B cell (primary cell): ENCODE measurements at places on chromosomes 6 and 20. TPM values are rescaled to one million over a fixed set of nuclear protein-coding genes. Genes with fewer than 3 reads are reported as not detected.

- H3K27ac ChIP-seq: no peak overlapping the region
- H3K4me3 ChIP-seq: no peak overlapping the region
- H3K27me3 ChIP-seq: no peaks in the 10 kb centered on the region
These were observed 44.6 kb downstream of the TOX2 start for GRCh38 chr20:43959079-43959919.

DNA sequence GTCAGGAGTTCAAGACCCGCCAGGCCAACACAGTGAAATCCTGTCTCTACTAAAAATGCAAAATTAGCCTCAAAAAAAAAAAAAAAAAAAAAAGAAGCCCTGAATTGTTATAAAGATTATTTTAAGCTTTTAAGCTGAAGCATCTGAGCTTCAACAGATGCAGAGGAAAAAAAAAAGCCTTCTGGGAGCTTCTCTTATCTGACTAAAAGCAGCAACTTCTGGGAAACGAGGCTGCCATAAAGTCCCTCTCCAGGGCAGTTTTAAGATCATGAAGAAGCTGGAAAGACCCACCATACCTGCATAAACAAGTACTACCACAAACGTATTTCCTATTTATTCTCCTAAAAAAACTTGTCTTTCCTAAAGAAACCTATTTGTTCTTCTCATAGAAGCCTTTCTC, 3.6 kb downstream of the SERINC3 start:
- no peak overlapping the region for H3K27ac ChIP-seq
- peaks cover 18% of the 10 kb centered on the region for H3K4me1 ChIP-seq
- H3K4me3 ChIP-seq: no peak overlapping the region
- peaks cover 11% of the 10 kb centered on the region for H3K36me3 ChIP-seq
- H3K27me3 ChIP-seq: no peaks in the 10 kb centered on the region

- no peaks in the 10 kb centered on the region for H3K27me3 ChIP-seq
- no peak for DNase-seq
- no peak overlapping the region for H3K4me3 ChIP-seq
- H3K36me3 ChIP-seq: no peaks in the 10 kb centered on the region
- no peaks in the 10 kb centered on the region for H3K4me1 ChIP-seq
These were observed 63.2 kb upstream of the SYNDIG1 start for GRCh38 chr20:24406251-24406650.

- peaks cover 4% of the 10 kb centered on the region for H3K4me1 ChIP-seq
- H3K27me3 ChIP-seq: peaks cover 2% of the 10 kb centered on the region
- no peak for DNase-seq
- H3K36me3 ChIP-seq: no peaks in the 10 kb centered on the region
- H3K27ac ChIP-seq: no peak overlapping the region
These were observed 69.1 kb upstream of the BTN3A2 start for GRCh38 chr6:26295691-26296555.

GRCh38 chr6:160005861-160006540, 37.1 kb downstream of the IGF2R start:
- H3K27ac ChIP-seq: no peak overlapping the region
- H3K4me1 ChIP-seq: no peaks in the 10 kb centered on the region
- H3K27me3 ChIP-seq: no peaks in the 10 kb centered on the region
- DNase-seq: no peak

DNA sequence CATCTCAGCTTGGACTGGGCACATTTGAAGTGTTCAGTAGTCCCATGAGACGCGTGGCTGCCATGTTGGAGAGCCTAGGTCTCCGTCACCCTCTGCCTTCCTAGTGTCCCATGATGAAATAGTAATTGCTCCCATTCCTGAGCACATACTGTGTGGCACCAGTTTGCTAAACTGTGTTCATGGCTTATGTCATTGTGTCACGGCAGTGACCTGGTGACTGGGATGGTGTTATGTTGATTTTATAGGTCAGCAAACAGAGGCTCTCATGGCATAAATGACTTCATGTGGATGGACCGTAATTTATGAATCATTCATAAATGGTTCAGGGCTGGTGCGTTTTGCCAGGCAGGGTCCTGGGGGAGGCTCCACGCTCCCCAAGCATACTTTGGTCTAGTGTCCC, 3.8 kb downstream of the BCAS4 start:
- H3K27ac ChIP-seq: peak overlapping the region; percentile 83
- H3K4me3 ChIP-seq: no peak overlapping the region
- H3K27me3 ChIP-seq: no peaks in the 10 kb centered on the region
- DNase-seq: no peak
- H3K36me3 ChIP-seq: peaks cover 11% of the 10 kb centered on the region
- H3K4me1 ChIP-seq: peaks cover 46% of the 10 kb centered on the region

- no peak for DNase-seq
- H3K27me3 ChIP-seq: peaks cover 8% of the 10 kb centered on the region
- H3K27ac ChIP-seq: no peak overlapping the region
- H3K36me3 ChIP-seq: no peaks in the 10 kb centered on the region
- H3K4me1 ChIP-seq: no peaks in the 10 kb centered on the region
These were observed 98.8 kb downstream of the SASH1 start for GRCh38 chr6:148441454-148441911.

GRCh38 chr6:3405182-3405518, 51.7 kb downstream of the SLC22A23 start:
- no peak overlapping the region for H3K27ac ChIP-seq
- H3K4me1 ChIP-seq: peaks cover 5% of the 10 kb centered on the region
- H3K4me3 ChIP-seq: no peak overlapping the region

DNA sequence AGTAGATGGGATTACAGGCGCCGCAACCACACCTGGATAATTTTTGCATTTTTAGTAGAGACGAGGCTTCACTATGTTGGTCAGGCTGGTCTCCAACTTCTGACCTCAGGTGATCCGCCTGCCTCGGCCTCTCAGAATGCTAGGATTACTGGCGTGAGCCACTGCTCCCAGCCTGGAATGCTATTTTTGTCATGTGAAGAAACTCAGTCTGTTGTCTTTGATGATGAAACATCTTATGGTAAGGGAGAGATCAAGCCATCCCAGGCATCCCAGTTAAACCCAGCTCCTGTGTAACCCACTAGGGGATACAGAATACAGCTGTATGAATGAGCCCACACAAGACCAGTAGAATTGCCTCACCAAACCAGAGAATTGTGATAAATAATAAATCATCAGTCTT, 83.6 kb upstream of the RBM24 start:
- no peaks in the 10 kb centered on the region for H3K4me1 ChIP-seq
- H3K36me3 ChIP-seq: no peaks in the 10 kb centered on the region
- DNase-seq: no peak
- H3K4me3 ChIP-seq: no peak overlapping the region
- H3K27ac ChIP-seq: no peak overlapping the region

- peaks cover 4% of the 10 kb centered on the region for H3K4me1 ChIP-seq
- DNase-seq: no peak
- H3K36me3 ChIP-seq: peaks cover 5% of the 10 kb centered on the region
- H3K27ac ChIP-seq: no peak overlapping the region
- H3K4me3 ChIP-seq: no peak overlapping the region
- no peaks in the 10 kb centered on the region for H3K27me3 ChIP-seq
These were observed 83.2 kb downstream of the SHLD1 start for GRCh38 chr20:5833309-5833941.

MCCD1 gene
- total RNA-seq: not detected in 2 replicates

TBX18 gene
- total RNA-seq: not detected in 2 replicates

DNAH8 gene
- total RNA-seq: 1.0 and 1.1 TPM in 2 replicates

MRPL18 gene
- 27.5 and 32.1 TPM in 2 replicates for total RNA-seq

RBM39 gene
- total RNA-seq: 689 and 698 TPM in 2 replicates

FKBP5 gene
- total RNA-seq: 7.4 and 8.1 TPM in 2 replicates

SEMG2 gene
- total RNA-seq: not detected in 2 replicates

SLC22A16 gene
- not detected in 2 replicates for total RNA-seq

RBM12 gene
- 144 and 145 TPM in 2 replicates for total RNA-seq

SLC17A2 gene
- not detected in 2 replicates for total RNA-seq

TFAP2A gene
- not detected in 2 replicates for total RNA-seq
